GM12878 (cell line): ENCODE measurements at places on chromosomes 3 and 15. TPM values are rescaled to one million over a fixed set of nuclear protein-coding genes. Genes with fewer than 3 reads are reported as not detected.

GRCh38 chr3:77248420-77248819, 208.5 kb downstream of the ROBO2 start:
- no peak for DNase-seq

Gene LRTM1
- not detected in 2 replicates for polyA plus RNA-seq

Gene C3orf49
- polyA plus RNA-seq: 0.21 and 0.22 TPM in 2 replicates

GRCh38 chr15:99010768-99011167, 3.2 kb upstream of the PGPEP1L start:
- no peak for DNase-seq

Gene PLA2G4F
- polyA plus RNA-seq: not detected in 2 replicates

GRCh38 chr15:93180128-93180527, 91.1 kb upstream of the RGMA start:
- DNase-seq: no peak

DNA sequence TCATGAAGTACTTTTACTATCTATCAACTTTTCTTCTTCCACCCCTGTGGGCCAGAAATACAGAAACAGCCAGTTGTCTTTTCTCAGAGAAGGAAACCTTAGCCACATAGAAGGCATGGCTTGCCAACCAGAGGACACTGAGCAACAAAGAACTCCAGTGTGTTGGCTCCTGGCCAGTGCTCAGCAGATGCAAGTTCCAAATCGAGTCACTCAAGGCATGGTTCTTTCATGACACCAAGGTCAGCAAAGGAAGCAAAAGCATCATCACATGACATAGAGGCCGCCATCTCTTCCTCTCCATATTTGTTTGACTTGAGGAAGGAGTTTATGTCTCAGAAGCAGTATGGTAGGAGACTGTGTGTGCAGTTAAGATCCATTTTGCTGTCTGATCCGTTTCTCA, 92.2 kb downstream of the MYLK start:
- no peak for DNase-seq

DNA sequence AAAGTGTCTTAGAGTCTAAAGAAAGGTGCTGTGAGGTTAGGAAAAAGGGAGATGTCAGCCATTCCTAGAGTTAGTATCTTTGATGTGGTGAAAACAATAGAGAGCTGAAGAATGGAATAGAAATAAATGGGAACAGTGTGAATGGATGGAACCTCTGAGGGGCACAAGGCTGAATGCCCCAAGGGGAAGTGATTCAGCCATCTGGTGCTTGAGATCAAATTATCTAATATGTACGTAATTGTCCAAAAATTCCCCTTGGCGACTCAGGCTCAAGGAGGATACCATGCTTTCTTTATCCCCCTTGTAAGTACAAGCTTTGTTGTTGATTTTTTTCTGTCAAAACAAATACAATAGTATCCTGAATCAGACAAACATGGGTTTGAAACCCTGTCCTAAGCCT, 361.6 kb downstream of the LSAMP start:
- DNase-seq: no peak

GRCh38 chr15:57026016-57026592, 107.7 kb downstream of the TCF12 start:
- no peak for DNase-seq

GRCh38 chr3:160629491-160629890, 47.5 kb upstream of the ARL14 start:
- no peak for DNase-seq
